ENCODE measurements at places on chromosomes 7 and 10.

GRCh38 chr7:81693080-81693479, 76.8 kb downstream of the HGF start:
- no peak for DNase-seq

- DNase-seq = no peak
Observed at GRCh38 chr7:67547183-67547907, 550.7 kb downstream of the TYW1 start.

GRCh38 chr10:131760416-131761166, 140.2 kb upstream of the PPP2R2D start:
- no peak for DNase-seq

DNA sequence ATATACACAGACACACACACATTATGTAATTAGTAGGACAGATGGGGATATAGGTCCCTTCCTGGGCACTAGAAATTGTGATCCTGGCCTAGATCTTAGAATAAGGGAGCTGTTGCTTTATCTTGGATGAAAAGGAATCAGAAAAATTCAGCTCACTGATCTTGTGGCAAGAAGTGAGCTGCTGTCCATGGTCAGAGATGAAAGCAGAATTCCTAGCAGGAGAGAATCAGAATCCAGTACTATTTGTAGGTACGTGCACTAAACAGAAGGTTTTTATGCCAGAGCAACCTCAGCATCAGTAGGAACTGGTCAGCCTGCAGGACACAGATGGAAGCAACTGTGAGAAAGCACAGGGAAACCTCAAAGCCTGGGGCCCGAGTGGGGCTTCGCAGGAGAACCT, 549.2 kb upstream of the POM121L12 start:
- DNase-seq = no peak

DNA sequence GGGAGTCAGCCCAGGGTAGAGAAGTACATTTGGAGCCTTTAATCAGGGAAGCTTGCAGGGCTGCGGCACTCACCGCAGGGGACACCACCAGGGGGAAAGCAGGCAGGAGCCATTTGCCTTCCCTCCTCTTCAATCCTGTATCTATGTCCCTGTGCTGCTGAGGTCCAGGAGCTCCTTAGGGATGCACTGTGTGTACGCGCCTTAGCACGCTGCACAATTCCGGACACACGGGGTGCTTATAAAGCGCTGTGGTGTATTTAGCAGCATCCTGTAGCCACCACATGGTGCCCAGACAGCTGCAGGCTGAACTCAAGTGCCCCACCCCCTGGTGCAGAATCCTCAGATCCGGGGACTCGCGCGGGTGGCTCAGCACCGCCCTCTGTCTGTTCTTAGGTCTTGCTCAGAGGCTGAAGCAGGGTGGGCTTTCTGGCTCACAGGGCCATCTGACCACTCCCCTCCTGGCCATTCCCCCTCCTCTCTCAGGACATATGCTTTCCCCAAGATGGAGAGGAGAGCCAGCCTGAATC, 421.4 kb downstream of the SDK1 start:
- no peak for DNase-seq

DNA sequence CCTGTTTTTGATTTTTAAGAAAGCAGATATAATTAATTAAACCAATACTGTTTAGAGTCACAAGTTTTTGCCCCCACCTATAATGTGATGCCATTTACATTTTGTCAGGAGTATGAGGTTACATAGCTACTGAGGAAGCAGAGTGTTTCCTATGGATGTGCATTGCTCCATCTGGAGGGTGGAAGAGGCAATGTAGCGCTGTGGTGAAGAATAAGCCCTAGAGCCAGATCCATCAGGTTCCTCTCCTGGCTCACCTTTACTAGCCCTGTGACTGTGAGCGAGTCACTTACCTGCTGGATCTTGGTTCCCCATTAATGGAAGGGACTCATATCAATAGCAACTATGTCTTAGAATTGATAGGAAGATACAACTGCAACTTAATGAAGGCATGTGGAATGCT, 216.0 kb downstream of the GPAM start:
- DNase-seq = no peak

Measured in fibroblast of the aortic adventitia (primary cell).